ENCODE measurements at places on chromosomes 3 and 15.

DNA sequence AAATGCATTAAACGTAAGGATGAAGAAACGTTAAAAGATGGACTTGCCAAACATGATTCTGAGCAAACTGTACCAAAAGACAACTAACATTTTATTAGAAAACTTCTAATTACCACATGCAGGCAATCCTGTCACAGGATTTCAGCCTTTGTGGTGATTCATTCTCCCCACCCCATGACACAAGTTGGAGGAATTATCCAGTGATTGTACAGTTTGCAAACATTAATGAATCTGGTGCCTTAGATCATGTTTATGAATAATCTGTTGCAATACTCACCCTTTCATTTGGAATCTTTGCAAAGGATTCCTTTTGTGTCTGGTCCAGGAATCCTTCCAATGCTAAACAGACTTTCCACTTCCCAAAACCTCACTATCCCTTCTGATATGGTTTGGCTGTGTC, 23.3 kb upstream of the ERC2 start:
- DNase-seq, result no peak

GRCh38 chr3:112734171-112734570, 93.2 kb upstream of the CCDC80 start:
- DNase-seq, result peak; percentile 6

DNA sequence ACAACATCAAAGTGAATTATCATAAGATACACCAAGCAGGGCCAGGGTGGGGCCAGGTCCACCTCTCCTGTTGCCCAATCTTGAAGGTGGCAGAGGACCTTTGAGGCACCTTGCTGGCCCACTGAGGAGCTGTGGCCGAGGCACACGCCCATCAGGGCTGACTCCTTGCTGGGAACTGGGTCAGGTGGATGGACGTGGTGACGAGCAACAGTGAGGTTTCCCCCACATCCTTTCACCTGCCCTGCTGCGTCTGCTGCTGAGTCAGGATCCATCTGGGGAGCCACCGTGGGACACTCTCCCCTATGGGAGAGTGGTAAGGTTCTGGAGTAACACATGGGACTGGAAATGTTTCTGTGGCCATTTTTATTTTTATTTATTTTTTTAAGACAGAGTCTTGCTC, 17.3 kb upstream of the FURIN start:
- no peak for DNase-seq

DNA sequence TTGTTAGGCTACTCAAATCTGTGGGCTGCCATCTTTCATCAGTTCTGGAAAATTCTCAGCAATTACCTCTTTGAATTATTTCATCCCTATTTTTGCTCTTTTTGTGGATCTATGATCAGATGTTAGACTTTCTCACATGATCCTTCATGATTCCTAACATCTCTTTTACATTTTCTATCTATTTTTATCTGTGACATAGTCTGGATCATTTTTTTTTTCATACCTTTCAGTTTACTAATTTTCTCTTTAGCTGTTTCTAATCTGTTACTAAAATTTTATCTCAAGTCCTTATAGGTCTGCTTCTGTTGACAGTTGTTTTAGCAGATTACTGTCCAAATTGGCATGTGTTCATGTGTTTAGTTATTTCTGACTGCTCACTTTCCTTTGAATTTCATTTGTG, 42.3 kb upstream of the HDC start:
- DNase-seq, result no peak

GRCh38 chr3:129005526-129006303, 4.6 kb downstream of the EFCC1 start:
- no peak for DNase-seq
